Memory B cell (primary cell): ENCODE measurements at places on chromosomes 4 and X.

GRCh38 chr4:14254252-14254651, 626.7 kb upstream of the BOD1L1 start:
- peak; percentile 19 for DNase-seq

- DNase-seq: no peak
These were observed 1.5 kb downstream of the NMU start for GRCh38 chr4:55634417-55635128.

DNA sequence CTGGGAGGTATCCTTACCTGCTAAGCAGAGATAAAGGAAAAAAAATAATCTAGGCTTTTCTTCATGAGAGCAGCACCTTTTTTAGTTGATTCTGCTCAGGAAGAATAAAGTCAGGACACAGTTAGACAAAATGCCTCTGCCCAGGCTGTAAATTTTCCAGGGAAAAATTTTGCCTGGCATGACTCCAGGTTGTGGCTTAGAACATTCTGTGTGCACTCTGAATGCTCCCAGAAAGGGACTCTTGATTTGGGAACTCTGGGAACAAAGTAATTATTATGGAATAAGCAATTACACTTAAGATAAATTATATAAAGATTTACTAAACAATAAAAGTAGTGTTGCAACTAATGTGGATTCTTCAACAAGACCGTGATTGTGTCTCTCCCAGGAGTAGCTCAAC, 826.2 kb upstream of the TENM3 start:
- DNase-seq: no peak

GRCh38 chr4:98958065-98958464, 29.1 kb upstream of the EIF4E start:
- DNase-seq: no peak

DNA sequence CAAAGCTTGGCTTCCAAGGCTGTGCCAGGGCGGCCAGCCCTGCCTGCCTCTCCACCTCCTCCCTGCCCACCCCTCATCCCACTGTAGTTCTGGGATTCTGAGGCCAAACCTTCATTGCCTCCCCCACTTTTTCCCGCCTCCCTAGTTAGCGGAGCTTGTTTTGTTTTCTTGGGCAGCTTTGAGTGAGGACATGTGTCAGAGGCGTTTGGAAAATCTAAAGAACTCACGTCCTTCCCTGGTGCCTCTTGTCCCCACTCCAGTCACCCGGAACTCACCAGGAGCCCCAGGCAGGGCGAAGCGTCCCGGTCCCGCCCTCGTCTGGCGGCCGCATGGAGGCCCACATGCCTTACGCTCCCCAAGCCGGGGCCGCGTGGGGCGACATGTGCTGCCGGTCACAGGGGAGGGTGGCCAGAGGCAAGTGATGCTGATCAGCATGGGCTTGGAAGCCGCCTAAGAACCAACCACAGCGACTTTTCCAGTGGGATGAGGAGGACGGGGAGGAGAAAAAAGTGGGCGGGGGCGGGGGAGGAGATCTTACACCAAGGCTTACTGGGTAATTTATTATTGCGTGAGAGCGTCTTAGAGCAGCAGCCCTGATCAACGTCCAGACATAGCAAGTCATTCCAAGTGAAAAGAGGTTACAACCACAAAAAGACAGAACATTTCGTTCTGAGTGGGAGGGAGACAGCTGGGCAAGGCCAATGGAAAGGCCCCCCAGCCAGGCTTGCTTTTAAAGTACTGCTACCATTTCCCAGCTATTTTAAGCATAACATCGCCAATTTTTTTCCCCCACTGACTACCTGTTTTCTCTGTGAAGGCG, 48.5 kb downstream of the PRPS1 start:
- DNase-seq: no peak

DNA sequence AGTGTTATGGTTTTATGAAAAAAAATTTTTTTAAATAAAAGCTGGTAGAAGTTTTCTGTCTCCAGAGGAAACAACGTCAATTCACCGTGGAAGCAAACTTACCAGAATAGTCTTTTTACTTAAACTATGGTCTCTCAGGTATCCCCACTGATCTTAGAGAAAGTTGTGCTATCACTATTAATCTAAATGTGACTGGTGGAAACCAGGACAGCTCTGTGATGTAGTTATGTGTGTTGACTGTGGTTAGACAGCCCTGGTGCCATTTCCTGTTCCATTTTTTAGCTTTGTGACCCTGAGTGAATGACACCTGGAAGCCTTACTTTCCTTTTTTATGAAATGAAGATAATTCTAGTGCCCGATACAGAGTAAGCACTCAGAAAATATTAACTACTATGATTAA, 111.8 kb upstream of the HUWE1 start:
- no peak for DNase-seq

GRCh38 chr4:173357939-173358338, 12.8 kb upstream of the SAP30 start:
- no peak for DNase-seq

DNA sequence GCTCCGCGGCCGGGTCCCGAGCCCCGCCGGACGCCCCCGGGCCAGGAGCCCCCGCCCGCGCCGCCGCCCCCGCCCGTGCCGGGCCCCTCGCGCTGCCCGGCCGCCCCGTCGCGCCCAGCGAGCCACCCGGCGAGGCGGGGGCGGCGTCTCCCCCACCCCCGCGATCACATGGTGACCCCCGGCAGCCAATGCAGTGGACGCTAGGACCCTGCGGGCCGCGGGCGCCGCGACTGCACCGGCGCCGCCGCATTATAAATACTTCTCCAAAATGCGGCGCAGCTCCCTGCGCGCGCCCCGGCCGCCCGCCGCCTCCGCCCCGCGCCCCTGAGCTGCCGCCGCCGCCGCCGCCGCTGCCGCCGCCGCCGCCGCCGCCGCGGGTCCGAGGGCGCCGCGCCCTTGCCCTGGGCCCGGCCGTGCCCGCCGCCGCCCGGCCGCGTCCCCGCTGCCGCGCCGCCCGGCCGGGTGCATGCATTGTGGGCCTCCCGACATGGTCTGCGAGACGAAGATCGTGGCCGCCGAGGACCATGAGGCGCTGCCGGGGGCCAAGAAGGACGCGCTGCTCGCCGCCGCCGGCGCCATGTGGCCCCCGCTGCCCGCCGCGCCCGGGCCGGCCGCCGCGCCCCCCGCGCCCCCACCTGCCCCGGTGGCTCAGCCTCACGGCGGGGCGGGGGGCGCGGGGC, at the start of gene NAT8L:
Gene NAT8L (plus strand): TSS at position 282 of the 680 bp plus-strand sequence. CDS start 185 bp downstream, at position 467.
- no peak for DNase-seq

- no peak for DNase-seq
These were observed 167.8 kb downstream of the PCDH10 start for GRCh38 chr4:133316909-133317308.

GRCh38 chr4:89398146-89398545, 90.5 kb upstream of the GPRIN3 start:
- DNase-seq: no peak

DNA sequence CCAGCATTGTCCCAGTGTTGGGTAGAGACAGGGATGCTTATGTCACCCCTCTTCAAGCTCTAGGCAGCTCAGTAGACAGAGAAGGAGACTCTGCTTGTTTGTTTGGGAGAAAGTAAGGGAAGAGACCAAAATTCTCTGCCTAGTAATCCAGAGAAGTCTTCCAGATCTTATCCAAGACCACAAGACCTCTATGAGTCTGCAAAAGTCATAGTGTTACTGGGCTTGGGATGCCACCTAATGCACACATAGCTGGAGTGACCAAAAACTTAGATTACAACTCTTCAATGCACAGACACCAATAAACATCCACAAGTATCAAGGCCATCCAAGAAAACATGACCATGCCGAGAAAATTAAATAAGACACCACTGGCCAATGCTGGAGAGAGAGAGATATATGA, 205.5 kb downstream of the UNC5C start:
- no peak for DNase-seq

DNA sequence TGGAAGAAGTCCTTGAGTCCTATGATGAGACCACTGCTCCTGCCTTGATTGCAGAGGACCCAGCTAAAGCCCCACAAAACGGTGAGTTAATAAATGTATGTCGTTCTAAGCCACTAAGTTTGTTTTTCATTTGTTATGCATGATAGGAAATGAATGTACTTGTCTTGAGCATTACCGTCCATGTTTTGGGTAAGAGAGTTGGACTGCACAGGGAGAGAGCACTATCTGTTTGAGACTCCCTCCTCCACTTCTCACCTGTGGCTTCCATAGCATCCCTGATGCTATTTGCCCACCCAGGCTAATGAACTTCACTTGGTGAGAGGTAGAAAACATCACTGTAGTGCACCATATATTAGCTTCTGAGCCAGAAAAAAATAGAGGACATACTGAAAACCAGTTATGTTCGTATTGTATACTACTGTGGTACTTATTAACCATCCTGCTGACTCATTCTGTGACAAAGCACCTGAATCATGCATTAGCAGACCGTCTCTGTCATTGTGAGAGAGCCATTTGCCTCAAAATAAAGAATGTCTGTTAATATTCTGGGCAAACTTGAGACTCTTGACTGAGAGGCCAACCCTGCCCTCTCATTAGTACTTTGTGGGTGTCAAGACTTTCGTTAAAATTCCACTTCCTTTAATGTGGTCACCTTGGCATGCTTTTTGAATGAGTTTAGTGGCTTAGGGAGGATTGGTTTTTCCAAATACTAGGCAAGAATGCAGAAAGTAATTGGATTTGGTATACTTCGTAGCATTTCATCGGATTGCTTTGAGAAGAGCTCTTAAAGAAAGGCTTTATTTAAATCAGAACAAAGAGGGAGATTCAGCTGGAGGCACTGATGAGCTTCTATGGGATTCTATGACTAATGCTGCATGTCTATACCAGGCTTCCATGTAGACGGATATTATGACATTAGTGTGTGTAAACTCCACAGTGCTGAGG, 99.3 kb upstream of the GRPR start:
- DNase-seq: no peak

GRCh38 chrX:6667048-6667768, 132.3 kb upstream of the VCX3A start:
- no peak for DNase-seq

DNA sequence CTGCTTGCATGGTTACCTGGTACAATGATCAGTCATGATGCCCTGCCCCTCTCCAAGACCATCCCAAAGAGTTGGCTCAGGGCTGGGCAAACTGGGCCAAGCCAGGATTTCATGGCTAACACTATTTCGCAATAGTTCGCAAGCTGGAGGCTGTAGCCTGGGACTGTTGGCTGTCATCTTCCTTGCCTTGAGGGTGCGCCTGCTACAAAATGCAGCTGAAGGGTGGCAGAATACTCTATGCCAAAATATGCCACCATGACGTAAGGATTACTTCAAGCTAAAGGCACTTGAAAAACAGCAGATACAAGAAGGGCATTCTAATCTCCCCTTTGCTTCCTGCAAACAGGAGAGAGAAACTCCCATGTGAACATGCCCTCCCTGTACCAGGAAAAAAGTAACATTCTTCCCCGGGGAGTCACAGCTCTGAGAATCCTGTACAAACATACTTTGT, 21.0 kb downstream of the SAT1 start:
- no peak for DNase-seq

DNA sequence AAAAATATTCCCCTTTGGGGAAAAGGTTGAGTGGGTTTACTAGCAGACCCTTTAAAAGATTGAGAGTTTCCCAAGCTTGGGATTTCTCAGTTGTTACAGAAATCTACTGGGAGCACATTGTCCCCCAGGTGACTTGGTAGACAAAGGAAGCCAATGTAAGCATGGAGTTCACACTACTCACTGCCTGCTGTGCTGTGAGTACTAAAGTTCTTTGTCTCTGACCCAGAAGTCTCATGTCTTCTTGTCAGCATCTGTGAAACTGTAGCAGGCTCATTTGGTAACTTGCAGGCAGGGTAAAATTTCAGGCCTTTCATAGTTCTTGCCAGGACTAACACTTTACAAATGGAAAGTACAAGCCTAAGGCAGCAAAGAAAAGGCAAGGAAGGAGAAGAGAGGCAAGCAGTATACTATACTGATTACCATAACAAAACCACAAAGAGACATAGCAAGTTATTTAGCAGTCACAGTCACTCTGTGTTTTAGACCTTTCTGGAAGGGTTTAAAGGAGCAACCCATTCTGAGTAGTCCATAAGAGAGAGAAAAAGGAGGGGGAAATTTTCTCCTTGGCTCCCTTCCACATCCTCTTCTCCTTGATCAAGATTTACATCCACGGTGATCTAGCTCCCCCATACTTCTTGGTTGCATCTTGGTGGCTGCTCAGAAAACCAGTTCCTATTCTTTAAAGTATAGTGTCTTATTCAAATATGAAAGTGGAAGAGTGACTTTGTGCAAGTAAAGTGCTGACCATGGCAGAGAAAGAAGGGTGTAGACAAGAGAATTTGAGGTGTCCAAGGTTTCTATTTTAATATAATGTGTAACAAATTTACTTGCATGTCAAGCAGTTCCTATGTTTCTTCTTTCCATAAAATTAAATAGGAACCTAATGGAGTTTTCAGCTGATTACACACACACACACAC, 160.0 kb upstream of the PDE5A start:
- DNase-seq: no peak

DNA sequence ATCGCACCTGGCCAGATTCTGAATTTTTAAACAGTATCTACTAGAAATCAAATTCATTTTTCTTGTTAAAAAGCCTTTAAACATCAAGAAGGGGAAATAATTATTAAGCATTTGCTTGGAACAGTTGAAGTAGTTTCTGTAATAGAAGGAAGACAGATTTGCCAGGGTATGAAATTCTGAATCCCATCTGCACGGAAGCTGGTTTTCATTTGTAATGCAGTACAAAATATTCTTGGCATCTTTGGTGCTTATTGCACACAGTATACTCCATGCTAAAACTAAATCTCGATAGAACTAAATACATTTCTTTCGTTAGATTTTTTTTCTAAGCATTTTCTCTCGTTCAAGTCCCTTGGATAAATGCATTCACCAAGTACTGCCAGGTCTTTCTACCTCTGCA, 25.3 kb downstream of the TRIM2 start:
- no peak for DNase-seq

DNA sequence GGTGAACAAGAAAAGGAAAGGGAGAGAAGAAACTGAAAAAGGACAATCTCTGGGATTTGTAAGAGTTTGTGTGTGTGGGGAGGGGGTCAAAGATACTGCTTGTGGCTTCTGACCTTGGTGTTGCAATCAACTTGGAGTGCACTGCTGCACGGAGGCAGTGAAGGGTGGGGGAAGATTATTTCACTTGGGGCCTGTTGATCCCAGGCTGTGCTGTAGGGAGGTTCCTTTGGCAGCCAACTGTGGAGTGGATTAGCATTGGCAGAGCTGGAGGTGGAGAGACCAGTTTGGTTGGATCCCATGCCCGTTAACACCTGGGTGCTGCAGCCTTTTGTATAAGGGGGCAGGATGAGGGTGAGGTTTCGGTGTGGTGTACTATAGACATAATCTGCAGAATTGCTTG, 38.2 kb downstream of the AFF1 start:
- no peak for DNase-seq

DNA sequence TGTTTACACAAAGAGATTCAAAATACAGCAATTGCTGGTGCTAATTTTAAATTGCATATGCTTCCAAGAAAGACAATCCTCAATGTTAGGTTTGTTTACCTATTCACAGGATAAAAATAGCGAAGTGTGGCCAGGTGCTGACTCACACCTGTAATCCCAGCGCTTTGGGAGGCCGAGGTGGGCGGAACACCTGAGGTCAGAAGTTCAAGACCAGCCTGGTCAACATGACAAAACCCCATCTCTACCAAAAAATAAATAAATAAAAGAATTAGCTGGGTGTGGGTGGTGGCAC, 77.7 kb downstream of the OPHN1 start:
- DNase-seq: no peak

GRCh38 chr4:182023469-182023868, 219.7 kb upstream of the TENM3 start:
- DNase-seq: no peak
